ENCODE measurements at places on chromosomes 11 and 22.
A peak's percentile ranks its signal among the peaks of the same experiment; 100 is the strongest.

- DNase-seq, result no peak
Observed at GRCh38 chr22:48382197-48382596, 1445.5 kb downstream of the BRD1 start.

DNA sequence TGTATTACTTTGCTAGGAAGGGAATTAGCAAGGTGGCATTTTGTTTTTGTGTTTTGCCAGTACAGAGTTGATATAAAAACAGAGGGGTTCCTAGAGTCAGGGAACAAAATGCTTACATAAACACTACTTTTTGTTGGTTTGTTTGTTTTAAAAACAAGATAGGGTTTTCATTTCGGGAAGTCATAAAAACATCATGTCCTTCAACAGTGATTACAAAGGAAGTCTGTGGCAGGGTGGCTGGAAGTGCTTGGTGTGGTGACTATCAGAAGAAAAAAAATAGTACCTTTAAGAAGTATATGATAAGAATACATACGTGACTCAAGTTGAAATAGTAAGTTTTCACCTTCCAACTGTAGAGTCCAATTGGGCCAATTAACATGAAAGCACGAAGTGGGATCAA, 1.2 kb upstream of the IL18 start:
- DNase-seq, result no peak

DNA sequence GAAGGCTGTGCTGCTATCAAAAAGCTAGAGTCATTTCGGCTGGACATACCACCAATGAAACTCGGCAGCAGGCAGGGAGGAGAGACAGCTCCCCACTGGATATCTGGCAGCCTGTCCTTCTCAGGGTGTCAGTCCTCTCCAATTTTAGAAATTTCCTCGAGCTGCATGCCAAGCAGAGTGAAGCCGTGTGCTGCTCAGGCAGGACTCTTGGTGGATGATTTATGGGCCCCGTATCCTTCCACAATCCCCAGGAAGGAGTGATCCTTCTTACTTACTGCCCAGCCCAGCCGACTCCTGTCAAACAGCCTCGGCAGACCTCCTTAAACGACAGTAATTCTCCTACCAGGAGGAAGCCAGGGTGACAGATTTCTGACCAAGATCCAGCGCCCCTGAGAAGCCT, 410.4 kb downstream of the TENM4 start:
- no peak for DNase-seq

DNA sequence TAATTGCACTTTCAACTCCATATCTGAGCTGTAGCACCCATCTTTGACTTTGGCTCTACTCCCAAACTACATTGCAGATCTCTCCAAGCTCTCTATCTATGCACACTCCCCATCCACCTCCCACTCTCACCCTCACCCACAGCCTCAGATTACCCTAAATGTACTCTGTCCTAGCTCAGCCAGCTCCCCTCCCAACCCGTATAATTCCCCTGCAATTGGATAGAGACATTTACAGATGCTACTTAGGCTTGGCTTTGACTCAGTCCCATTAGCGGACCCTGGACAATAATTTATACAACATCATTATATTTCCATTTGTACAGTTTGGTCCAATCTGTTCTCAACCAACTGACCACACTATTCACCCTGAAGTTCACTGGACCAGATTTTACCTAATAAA, 338.9 kb upstream of the ANO3 start:
- DNase-seq, result no peak

- DNase-seq, result peak; percentile 84
Observed at GRCh38 chr11:18243783-18244362, 4.6 kb downstream of the SAA2 start.

DNA sequence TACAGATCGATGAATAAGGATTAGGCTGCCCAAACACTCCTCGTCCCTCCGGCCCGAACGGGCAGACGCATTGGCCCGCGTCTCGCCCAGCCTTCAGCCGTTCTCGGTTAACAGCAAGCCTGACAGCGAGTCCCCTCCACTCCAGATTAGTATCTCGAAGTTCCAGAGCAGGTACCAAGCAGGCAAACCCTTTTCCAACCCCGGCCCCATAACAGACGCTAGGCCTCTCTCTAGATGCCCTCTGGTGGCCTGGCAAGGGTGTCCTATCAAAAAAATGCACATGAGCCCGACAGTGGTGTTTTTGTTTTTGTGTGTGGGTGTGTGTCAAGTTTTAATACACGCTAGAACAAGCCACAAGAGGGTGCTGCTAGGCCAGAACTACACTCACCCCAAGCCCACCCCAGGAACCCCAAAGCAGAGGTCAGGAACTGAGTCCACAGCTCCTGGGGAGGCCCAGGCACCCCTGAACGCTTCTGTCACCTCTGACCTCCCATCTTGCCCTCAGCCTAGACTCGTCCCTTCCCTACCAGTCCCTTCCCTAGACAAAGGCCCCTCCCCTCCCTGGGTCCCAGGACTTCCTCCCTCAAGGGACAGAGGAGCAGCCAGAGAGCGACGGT, 658 bp upstream of the ARFGAP2 start:
- DNase-seq, result peak; percentile 91

DNA sequence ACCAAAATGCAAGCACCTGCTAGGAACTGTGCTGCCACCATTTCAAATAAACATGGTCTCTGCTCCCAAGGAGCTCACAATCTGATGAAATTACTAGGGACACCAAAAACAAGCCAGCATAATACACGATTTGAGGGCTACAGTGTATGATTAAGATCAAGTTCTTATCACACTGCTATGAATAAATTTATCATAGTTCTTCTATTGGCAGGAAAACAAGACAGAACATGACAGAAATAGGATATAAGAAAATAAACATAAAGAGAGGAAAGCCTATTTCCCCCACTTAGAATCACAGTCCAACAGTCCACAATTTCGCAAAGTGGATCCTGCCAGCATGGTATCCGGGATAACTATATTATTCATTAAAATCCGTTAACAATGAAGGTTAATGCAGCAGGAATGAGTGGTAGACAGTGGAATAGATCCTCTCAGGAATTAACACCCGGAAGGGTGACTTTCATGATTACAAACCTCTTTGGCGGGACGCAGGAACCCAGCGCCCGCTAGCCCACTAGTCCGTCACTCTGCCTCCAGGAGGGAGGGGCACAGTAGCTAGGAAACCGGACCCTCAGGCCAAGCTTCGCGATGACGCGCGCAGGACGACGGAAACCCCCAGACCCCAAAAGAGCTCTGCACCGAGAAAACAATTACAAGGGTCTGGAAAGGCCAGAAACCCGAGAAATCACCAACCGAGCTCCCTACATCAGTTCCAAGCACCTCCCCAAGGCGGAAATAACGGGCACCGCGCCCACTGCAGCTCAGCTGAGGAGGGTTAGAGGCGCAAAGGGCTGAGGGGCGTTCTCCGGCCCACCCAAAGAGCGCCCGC, 607 bp downstream of the CCDC82 start:
- peak; percentile 67 for DNase-seq

DNA sequence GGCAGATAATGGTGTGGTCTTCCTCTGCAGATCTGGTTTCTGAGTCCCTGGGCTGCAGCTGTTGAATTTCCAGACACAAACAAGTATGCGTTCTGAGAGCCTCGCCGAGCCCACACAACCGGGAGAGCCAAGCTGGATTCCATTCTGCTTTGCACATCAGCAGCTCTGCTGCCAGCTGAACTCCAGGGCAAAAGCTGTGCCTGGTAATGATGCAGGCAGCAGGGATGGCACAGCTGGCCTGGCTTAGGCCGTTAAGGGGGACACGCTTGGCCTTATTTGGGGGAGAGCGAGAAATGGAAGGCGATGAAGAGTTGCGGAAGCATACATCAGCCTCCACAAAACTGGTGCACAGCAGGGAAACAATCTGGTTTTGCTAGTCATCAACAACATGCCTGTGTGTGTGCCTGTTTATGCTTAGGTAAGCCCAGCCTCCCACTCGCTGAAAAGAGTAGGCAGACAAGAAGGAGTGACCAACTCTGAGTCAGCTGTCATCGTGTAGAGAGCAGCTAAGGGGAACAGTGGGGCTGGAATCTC, 25.1 kb downstream of the ADAMTS8 start:
- DNase-seq, result peak; percentile 81

GRCh38 chr11:104855965-104856364, 42.3 kb downstream of the CASP12 start:
- DNase-seq, result no peak

GRCh38 chr11:70220136-70220535, 17.0 kb downstream of the FADD start:
- DNase-seq, result no peak

GRCh38 chr11:72926076-72926475, 111.9 kb downstream of the ATG16L2 start:
- DNase-seq, result peak; percentile 1

GRCh38 chr11:61168800-61169199, 7.6 kb upstream of the VPS37C start:
- DNase-seq, result peak; percentile 23

DNA sequence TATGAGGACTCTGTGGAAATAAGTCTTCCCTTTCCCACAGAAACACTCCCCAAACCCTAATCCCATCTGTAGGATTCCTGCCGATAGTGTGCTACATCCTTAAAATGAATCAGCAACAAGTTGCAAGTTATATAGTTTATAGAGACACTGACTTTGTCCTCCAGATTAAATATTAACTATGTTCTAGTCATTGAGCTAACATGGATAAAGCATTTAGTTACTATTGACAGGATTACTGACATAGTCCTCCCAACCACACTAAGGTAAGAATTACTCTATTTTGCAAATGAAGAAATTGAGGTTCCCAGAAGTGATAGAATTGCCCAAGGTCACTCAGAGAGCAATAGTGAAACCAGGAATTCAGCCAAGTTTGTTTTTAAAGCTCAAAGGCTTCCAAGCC, 1.9 kb downstream of the OR52M1 start:
- DNase-seq, result no peak

DNA sequence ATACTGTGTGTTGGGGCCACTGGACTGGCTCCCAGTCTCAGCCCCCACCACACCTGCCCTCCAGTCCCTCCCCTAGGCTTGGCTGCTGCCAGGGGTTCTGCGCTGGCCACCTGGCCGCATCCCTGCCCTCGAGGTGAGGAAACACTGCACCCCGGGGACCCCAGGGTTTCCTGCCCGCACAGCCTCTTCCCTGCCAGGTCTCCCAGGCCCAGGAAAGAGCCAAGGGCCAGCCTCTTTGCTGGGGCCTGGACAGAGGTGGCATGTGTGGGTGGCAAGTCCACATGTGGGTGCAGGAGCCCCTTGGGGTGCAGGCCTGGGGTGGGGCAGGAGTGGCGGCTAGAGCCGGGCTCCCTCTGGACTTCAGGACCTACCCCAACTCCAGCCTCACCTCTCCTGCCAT, 2.5 kb downstream of the EPS8L2 start:
- no peak for DNase-seq

DNA sequence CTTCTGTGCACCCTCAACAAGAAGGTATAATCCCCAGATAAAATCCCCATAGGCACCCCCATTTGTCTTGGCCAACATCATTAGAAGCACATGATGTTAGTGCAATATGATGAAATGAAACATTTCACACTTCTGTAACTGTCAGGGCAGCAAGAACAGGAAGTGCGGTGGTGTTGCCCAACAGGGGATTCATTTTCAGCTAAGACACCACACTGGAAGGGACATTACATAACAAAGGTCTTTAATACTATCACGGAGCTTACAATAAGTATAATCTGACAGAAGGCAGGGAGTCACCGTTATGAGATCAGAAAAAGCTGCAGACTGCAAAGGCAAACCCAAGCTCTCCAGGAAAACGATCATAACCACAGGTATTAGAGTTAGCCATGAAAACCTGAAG, 2.0 kb downstream of the OR52W1 start:
- DNase-seq, result peak; percentile 97

DNA sequence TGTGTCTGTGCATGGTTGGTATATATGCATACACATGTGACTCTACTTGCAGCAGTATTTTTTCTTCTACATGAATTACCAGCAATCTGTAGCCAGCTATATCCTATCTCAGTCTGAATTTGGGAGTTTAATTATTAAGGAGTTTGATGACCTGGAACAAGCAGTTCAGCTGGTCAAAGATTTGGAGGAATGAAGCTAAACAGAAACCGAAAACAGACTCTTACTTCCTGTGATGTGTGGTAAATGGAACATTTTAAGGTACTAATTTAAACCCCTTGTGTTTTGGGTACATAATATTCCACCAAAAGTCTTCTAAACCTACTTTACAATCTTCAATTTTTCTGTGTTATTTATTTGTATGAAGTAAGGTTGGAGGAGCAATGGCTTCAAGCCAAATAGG, 124.4 kb upstream of the PGR start:
- no peak for DNase-seq

DNA sequence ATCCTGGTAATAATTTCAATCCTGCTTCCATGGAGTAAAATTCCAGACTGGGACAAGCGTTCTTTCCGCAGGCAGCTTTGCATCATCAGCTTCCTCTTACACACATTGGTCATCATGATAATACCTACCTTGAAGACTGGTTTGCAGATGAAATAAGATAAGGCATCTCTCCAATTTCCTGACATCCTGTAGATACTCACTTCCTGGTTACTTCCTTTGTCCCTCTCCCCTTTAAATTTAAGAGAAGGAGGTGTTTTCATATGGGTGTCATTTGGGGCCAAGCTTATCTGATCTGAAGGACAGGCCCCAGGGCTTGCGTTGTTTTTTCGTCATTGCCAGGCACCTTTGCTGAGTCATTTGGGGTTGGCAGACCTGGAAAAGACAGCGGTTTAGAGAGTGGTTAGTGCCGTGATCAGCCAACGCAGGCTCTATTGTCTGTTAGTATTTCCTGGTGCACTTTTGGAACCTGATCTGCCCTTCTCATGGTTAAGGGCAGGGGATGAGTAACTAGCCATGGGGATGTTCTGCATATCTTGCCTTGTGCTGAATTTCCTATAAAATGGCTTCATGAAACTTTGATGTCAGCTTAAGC, 24.1 kb downstream of the GRAMD1B start:
- no peak for DNase-seq

DNA sequence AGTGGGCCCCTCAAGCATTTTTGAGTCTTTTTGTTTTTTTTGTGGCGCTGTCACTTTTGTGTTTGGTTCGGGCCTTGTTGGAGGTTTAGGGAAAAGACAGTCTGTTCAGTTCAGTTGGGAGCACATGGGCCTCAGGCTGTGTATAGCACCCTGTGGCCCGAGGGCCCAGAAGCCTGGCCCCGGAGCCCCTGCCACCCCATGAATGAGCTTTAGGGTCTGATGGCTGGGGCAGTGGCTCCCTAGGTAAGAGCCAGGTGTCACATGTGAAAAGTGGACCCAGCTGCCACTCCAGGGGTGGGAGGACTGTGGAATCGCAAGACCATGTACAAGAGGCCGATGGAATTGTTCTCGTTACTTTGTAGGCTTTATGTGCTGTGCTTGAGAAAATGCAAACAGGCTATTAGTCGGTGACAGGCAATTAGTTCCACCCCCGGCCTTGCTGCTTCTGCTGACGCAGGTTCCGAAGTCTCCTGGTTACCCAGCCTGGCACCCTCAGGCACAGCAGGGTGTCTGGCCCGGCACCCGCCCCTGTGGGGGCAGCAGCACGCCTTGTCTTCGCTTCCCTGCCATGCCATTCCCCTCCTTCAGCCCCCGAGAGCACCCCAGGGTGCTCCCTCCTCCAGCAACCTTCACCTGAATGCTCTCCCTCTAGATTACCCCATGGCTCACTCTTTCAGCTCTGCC, 38.2 kb upstream of the PARVG start:
- DNase-seq, result no peak

- peak; percentile 87 for DNase-seq
Observed at GRCh38 chr22:24156141-24156912, 25.0 kb upstream of the SUSD2 start.

GRCh38 chr22:49760630-49761571, 66.8 kb downstream of the BRD1 start:
- peak; percentile 14 for DNase-seq
